Right lobe of liver (tissue), 6 donors: ENCODE measurements at places on chromosomes 13 and 19. TPM values are rescaled to one million over a fixed set of nuclear protein-coding genes. Genes with fewer than 3 reads are reported as not detected.

- no peaks in the 10 kb centered on the region for H3K36me3 ChIP-seq
- DNase-seq = no peak
- H3K4me3 ChIP-seq = no peak overlapping the region
- no peaks in the 10 kb centered on the region for H3K27me3 ChIP-seq
- H3K4me1 ChIP-seq = no peaks in the 10 kb centered on the region
- no peak overlapping the region for H3K27ac ChIP-seq
Observed at GRCh38 chr13:33015241-33015668, 968 bp upstream of the KL start.

- H3K27ac ChIP-seq = no peak overlapping the region
- DNase-seq = no peak
- no peak overlapping the region for H3K4me3 ChIP-seq
- H3K27me3 ChIP-seq = no peaks in the 10 kb centered on the region
- H3K4me1 ChIP-seq = peaks cover 47% of the 10 kb centered on the region
Observed at GRCh38 chr19:46739290-46739771, 6.5 kb upstream of the FKRP start.

GRCh38 chr13:55000043-55000442 is 1971.4 kb downstream of the OLFM4 start:
- no peak overlapping the region for H3K27ac ChIP-seq
- H3K27me3 ChIP-seq = no peaks in the 10 kb centered on the region
- no peaks in the 10 kb centered on the region for H3K4me1 ChIP-seq
- no peak overlapping the region for H3K4me3 ChIP-seq

DNA sequence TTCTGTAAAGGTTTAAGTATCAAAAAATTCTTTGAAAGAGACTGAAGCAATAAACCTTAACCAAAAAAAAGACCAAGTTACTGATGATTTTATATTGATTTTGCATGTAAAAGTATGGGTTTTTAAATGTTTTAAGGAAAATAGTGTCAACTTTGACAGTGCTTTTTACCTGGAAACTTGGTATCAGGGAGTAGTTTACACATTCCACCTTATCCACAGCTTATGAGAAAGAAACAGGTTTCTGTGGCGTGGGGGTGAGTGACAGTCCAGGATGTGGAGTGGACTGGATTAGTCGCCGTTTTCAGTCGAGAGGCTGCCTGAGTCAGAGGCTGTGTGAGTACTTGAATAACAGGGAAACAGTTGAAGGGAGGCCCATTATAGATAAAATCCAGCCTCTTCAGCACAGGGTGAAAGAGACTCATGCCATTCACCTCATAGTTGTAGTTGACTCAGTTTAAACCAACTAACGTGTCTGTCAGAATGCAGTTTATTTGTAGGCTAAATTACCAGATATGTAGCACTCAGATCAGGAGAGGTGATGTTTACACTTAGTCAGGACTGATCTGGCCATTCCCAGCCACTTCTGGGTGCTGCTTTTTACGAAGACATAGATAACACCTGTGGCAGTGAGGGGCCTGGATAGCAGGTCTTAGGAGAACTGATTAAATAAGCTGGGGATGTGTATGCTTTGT is 595 bp upstream of the GPR183 start:
- H3K27ac ChIP-seq = no peak overlapping the region
- H3K36me3 ChIP-seq = no peaks in the 10 kb centered on the region
- no peaks in the 10 kb centered on the region for H3K4me1 ChIP-seq
- no peaks in the 10 kb centered on the region for H3K27me3 ChIP-seq
- no peak for DNase-seq

DNA sequence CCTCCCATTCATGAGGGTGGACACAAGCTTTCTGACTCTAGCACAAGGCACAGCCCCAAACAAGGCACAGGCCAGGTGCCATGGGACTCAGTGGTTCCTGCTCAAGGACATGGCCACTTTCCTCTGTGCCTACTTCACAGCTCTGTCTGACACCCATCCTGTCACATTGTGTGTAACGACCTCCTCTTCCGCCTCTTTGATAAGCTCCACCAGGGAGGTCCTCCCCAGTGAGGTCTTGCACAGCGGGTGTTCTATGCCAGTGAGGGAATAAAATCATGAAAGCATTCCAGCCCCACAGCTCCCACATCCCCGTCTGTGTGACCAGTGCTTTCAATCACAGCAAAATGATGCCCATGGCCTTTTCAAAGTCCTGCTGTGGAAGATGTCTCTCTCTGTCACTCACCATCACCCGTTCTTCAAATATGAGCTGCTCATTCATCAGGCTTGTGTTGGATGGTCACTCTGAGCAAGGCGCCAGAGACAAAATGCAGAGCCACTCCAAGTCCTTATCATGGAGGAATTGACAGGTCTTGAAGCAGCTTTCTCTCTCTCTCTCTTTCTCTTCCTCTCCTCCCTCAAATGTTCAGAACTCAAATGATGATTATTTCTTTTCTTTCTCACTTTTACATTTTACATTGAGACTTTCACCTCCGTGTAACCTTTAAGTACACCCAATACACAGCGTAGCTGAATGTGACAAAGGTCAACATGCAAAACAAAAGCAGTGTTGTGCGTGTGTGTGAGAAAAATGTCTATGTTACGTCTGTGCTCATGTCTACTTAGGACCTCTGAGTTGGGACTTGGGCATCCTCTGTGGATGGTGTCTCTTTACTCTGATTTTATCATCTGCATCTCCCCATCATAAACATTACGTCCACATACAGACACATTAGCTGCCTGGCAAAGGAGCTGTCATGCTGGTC is 8.0 kb upstream of the SPATA13 start:
- H3K27ac ChIP-seq = no peak overlapping the region
- DNase-seq = no peak
- no peaks in the 10 kb centered on the region for H3K36me3 ChIP-seq
- H3K4me1 ChIP-seq = peaks cover 18% of the 10 kb centered on the region
- H3K4me3 ChIP-seq = no peak overlapping the region

DNA sequence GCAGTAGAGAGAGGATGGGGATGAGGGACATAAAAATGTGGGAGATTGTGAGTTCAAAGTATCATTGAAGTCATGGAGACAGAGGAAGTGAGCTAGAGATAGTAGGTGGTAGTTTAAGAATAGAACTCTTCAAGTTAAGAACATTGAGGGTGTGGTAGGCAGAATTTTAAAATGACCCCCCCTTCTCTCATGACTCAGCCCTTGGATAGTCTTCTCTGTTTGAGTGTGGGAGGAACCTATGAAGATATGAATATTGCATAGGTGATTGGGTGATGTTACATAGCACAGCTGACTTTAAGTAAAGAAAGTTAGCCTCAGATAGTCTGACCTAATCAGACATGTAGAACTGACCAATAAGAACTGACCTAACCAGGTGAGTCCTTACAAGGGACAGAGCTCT is 418.6 kb downstream of the FOXO1 start:
- no peaks in the 10 kb centered on the region for H3K36me3 ChIP-seq
- no peaks in the 10 kb centered on the region for H3K4me1 ChIP-seq
- H3K4me3 ChIP-seq = no peak overlapping the region
- no peak overlapping the region for H3K27ac ChIP-seq
- H3K27me3 ChIP-seq = no peaks in the 10 kb centered on the region

GRCh38 chr19:29299416-29300380 is 86.7 kb upstream of the UQCRFS1 start:
- H3K27me3 ChIP-seq = no peaks in the 10 kb centered on the region
- H3K4me1 ChIP-seq = no peaks in the 10 kb centered on the region
- no peaks in the 10 kb centered on the region for H3K36me3 ChIP-seq
- H3K27ac ChIP-seq = no peak overlapping the region

DNA sequence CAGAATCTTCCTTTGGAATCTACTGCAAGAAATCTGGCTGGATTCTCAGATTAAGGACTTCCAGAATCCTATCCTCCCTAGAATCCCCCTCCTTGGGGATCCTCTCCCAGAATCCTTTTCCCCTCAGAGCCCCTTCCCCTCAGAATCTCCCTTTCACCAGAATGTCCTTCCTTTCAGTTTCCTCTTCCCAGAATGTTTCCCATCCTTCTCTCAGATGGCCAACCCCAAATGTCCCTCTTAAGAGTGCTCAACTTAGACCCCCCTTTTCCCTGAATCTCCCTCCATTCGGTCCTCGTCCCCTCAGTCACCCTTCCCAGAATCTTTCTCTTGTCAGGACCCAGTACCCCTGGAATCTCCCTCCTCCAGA is 584 bp upstream of the RPS16 start:
- H3K27ac ChIP-seq = peak overlapping the region; percentile 53
- peaks cover 7% of the 10 kb centered on the region for H3K4me1 ChIP-seq
- no peaks in the 10 kb centered on the region for H3K27me3 ChIP-seq
- H3K36me3 ChIP-seq = peaks cover 13% of the 10 kb centered on the region

DNA sequence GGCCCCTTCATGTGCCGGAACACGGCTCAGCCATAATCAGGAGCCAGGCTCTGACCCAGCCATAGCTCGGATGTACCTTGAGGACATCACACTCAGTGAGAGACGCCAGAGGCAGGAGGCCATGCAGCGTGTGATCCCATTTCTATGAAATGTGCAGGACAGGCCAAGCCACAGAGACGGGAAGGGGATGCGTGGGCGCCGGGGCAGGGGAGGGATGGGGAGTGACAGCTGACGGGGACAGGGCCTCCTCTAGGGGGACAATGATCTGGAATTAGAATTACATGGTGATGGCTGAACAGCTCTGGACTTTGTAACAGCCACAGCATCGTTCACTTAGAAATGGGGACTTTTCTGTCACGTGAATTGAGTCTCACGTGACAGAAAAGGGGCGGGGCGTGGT is 34.9 kb downstream of the SBNO2 start:
- H3K4me1 ChIP-seq = no peaks in the 10 kb centered on the region
- H3K36me3 ChIP-seq = no peaks in the 10 kb centered on the region
- no peaks in the 10 kb centered on the region for H3K27me3 ChIP-seq
- H3K4me3 ChIP-seq = no peak overlapping the region
- no peak for DNase-seq

DNA sequence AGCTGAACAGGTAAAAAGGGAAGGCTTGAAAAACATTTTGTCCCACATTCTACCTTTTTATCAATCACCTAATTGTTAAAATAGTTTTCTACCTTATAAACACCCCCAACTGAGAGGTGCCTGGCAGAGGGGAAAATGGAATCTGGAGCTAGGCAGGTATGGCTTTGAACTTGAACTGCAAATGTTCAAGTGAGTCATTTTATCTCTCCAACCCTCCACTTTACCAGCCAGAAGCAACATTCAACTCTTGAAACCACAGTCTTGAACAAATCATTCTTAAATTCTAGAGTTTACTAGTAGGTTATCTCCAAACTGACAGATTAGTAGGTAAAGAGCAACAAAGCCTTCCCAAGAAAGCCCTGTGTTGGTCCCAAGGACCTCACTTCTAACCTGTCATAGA is 116.9 kb downstream of the ABCC4 start:
- no peaks in the 10 kb centered on the region for H3K4me1 ChIP-seq
- H3K27me3 ChIP-seq = no peaks in the 10 kb centered on the region
- no peak overlapping the region for H3K27ac ChIP-seq
- DNase-seq = no peak
- H3K36me3 ChIP-seq = no peaks in the 10 kb centered on the region

GRCh38 chr13:46097015-46097414 is 7.8 kb downstream of the CPB2 start:
- no peak overlapping the region for H3K4me3 ChIP-seq
- peak overlapping the region; percentile 58 for H3K27ac ChIP-seq
- peaks cover 65% of the 10 kb centered on the region for H3K4me1 ChIP-seq
- DNase-seq = peak; percentile 83
- H3K27me3 ChIP-seq = no peaks in the 10 kb centered on the region
- H3K36me3 ChIP-seq = no peaks in the 10 kb centered on the region

- no peaks in the 10 kb centered on the region for H3K36me3 ChIP-seq
- no peak for DNase-seq
- no peaks in the 10 kb centered on the region for H3K4me1 ChIP-seq
- no peak overlapping the region for H3K4me3 ChIP-seq
Observed at GRCh38 chr13:80881942-80882445, 541.1 kb upstream of the SPRY2 start.

GRCh38 chr19:4977299-4978174 is 8.6 kb downstream of the KDM4B start:
- peak; percentile 55 for DNase-seq
- no peaks in the 10 kb centered on the region for H3K27me3 ChIP-seq
- peak overlapping the region; percentile 71 for H3K27ac ChIP-seq
- no peak overlapping the region for H3K4me3 ChIP-seq
- peaks cover 36% of the 10 kb centered on the region for H3K4me1 ChIP-seq

GRCh38 chr19:56983804-56984203 is 136.0 kb upstream of the USP29 start:
- H3K27ac ChIP-seq = no peak overlapping the region
- no peak for DNase-seq
- H3K36me3 ChIP-seq = no peaks in the 10 kb centered on the region

- H3K36me3 ChIP-seq = no peaks in the 10 kb centered on the region
- no peaks in the 10 kb centered on the region for H3K27me3 ChIP-seq
Observed at GRCh38 chr13:50527612-50528509, 315.6 kb downstream of the DLEU7 start.

CEACAM20 gene
- not detected for total RNA-seq

ZNF441 gene
- total RNA-seq = 2.7 TPM

OVOL3 gene
- not detected for total RNA-seq

SIGLEC10 gene
- total RNA-seq = 5.1 TPM

ZNF880 gene
- 2.6 TPM for total RNA-seq

COMP gene
- total RNA-seq = not detected

SIGLEC12 gene
- total RNA-seq = 0.12 TPM

KIR3DL2 gene
- total RNA-seq = not detected

PSG11 gene
- total RNA-seq = not detected

BEST2 gene
- total RNA-seq = not detected

CEBPA gene
- total RNA-seq = 112 TPM

C13orf42 gene
- total RNA-seq = not detected

ZNF737 gene
- total RNA-seq = 0.87 TPM
